ENCODE measurements at places on chromosomes 5 and 9.

- DNase-seq = no peak
Observed at GRCh38 chr5:176429972-176430371, 13.6 kb upstream of the CLTB start.

- no peak for DNase-seq
Observed at GRCh38 chr5:16930496-16930895, 5.6 kb downstream of the MYO10 start.

DNA sequence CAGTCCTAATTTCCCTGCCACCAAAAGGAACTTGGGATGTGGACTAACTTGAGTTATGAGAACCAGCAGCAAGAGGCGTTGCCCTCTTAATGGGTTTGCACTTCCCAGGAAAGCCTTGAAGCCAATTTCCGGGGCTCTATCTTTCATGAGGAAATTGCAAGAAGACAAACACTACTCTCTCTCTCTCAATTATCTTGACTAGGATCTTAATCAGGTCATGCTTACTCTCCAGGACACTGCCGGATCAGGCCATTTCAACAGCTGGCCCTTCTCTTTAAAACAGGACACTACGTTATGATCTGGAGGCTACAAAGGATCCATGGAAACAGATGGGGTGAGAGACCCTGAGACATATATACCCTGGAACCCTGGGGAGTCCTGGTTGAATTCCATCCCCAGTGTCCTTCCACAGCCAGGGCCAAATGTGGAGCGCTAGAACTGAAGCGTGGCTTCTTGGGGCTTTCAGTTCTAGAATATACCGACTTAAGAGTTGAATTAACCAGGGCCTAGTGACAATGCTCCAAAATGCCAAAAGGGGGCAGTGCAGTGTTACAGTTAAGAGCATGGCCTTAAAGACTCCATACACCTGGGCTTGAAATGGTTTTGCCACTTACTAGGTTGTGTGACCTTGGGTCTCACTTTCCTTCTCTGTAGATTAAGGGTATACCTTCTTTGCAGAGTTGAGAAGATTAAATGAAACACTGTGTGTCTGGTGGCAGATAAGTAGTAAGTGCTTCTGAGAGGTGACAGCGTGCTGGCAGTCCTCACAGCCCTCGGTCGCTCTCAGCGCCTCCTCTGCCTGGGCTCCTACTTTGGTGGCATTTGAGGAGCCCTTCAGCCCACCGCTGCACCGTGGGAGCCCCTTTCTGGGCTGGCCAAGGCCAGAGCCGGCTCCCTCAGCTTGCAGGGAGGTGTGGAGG is 21.1 kb downstream of the FAM219A start:
- peak; percentile 60 for DNase-seq

GRCh38 chr5:95838556-95838955 is 16.0 kb upstream of the GLRX start:
- DNase-seq = no peak

GRCh38 chr9:103377667-103378066 is 382.5 kb downstream of the CYLC2 start:
- no peak for DNase-seq

GRCh38 chr5:134714120-134714519 is 24.2 kb upstream of the CAMLG start:
- peak; percentile 49 for DNase-seq

DNA sequence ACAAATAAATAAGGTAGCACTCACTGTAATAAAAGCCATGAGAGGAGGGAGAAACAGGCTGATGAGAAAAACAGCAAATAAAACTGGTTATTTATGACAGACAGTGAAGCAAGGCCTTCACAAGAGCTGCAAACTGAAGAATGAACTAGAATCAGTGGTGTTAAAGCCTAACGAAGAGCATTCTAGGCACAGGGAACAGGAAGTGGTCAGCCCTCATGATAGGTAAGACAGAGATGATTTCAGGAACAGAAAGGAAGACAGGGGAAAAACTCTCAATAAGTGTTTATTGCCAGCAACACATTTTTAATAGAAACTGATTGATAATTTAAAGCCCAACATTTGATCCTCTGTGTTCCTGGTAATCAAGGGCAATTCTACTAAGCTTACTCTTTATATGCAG is 124.5 kb downstream of the EDIL3 start:
- DNase-seq = no peak

GRCh38 chr5:158174026-158174425 is 315.1 kb upstream of the CLINT1 start:
- no peak for DNase-seq

- no peak for DNase-seq
Observed at GRCh38 chr9:128771094-128771721, 519 bp downstream of the ZER1 start.

DNA sequence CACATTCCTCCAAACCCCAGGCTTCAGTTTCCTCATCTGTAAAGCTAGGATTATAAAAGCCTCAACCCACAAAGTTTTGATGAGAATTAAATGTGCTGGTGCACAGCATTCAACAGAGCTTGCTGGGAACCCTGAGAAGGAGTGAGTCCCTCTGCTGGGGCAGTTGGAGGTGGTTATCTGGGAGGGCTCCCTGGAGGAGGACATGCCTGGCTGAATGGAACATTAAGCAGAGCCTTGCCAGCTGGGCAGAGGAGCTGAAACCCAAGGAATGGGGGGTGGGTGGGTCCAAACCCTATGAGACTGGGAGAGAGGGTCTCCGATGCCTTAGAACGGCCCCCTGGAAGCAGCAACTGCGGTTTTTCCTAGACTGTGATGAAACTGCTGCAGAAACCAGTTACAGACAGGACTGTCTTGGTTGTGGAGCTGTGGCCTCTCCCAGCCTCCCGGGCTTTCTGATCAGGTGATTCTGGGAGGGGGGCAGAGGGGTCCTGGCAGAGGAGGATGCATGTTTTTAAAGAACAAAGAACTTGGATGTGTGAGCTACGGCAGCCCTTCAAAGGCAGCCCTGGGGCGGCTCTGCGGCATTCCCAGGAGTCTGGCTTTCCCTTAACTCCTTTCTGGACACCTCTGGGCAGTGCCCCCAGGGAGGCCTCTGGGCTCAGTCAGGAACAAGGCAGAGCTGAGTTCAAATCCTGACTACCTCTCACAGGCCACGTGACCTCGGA is 20.8 kb downstream of the FIBCD1 start:
- no peak for DNase-seq

DNA sequence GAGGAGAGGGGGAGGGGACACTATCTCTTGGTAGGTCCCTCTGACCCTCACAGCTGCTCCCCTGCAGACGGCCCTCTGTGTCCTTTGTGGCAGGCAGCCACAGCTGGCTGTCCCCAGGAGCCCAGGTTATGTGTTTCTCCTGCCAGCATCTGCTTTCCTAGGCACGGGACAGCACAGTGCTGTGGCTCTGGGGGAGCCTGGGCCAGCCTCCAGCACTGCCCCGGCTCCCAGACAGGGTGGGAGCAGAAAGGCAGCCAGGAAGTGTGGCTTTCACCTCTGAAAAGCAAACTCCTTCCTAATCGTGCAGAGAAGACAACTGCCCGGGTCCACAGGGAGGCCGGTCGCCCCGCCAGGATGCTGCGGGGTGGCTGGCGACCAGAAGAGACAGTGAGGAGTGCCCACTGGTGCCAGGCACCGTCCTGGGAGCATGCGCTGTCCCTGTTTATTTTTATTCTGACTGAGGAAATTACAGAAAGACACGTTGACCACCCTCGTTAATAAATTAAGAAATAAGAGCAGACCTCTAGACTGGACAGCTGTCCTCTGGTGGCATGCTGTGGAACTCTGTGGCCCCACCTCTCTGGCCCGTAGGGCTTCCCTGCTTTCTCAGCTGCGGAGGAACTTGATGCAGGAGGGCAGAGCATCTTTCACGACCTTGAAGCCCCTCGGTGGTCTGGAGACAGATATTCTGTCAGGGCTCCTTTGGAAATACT is 240.3 kb downstream of the FANCC start:
- DNase-seq = no peak

All from fibroblast of skin of back (primary cell).